ENCODE measurements at places on chromosomes 12 and 14.

DNA sequence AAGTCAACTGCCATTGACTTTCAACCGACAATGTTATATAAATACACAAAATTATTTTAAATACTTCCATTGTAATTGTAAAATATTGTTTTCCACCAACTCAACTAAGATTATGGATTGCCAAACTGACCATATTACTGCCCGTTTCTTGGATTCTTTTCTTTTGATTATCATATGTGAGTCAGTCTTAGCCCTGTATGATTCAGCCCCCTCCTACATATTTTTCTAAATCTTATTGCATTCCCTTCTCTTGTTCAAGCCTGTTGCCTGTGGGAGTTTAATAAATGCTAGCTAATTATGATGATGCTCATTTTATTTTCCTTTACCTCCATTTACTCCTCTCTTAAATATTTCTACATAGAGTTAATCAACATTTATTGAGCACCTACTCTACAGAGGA is 6.8 kb downstream of the RASSF9 start:
- no peak for DNase-seq

DNA sequence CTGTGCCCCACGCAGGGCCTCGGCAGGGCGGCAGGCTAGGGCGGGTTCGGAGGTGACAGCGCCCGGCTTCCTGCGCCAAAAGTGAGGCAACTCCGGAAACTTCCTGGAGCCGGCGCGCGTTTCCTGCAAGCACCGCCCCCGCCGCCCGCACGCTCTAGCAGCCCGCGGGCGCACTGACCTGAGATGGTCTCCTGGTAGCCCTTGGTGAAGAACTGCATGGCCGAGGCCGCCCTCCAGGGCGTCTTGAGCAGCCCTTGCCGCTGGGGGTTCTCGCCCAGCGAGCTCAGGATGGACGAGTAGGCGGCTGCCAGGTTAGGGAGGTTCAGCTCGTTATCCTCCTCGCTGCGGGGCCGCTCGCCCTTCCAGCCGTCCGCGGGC is 494 bp downstream of the GCH1 start:
- DNase-seq = peak; percentile 82

GRCh38 chr12:71607494-71608330 is 55.9 kb downstream of the ZFC3H1 start:
- no peak for DNase-seq

DNA sequence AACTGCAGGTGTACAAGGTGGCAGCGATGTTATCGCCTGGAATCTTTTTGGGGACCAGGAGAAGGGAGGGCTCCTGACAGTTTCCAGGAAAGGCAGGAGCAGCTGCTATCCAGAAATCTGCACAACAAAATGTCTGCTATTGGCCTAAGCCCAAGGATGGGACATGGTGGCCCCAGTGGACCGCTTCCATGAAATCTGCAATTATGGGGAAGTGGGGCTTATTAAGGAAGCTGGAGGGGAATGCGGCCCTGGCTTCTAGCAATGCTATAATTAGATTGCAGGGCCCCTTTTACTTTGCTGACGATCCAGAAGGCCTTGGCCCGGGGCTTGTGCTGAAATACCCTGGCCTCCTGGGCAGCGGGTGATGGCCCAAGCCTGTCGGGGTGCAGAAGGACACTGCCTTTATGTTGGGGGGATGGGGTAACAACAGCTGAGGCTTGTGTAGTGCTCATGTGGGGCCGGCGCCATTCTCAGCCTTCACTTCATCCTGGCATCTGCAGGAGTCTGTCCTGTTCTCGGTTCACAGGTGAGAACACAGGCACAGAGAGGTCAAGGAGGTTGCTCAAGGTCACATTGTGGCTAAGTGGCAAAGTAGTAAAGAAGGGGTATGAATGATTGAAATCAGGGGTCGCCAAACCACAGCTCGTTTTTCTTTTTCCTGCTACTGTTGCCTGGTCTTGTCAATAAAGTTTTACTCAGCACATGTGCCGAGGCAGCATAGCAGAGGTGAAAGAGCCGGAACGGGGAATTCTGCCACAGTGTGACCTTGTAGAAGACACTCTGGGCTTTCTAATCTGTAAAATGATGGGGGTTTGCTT is 153.5 kb downstream of the RBM19 start:
- DNase-seq = no peak

- DNase-seq = no peak
Measured at GRCh38 chr14:20179218-20179617, 11.5 kb upstream of the OR11G2 start.

GRCh38 chr12:61996717-61997116 is 263.5 kb upstream of the USP15 start:
- no peak for DNase-seq

DNA sequence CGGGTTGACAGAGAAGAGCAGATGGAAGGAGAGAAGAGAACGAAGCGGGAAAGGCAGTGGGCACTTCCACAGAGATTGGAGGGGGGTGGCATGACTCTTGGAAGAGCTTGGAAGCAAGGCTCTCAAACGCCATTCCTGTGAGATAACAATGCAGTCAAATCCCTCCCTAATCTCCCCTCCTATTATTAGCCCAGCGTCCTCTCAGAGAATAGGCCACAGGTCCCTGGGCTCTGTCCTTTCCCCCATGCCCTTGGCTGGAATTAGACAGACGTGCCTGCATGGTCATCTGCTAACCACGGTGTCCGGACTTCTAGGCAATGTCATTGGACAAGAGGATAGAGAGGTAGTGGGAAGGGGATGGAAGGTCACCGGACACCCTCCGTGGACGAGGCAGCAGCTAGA is 8.0 kb upstream of the MYH7 start:
- no peak for DNase-seq

- DNase-seq = no peak
Measured at GRCh38 chr12:38291160-38291559, 25.4 kb upstream of the ALG10B start.

- DNase-seq = no peak
Measured at GRCh38 chr12:49026101-49026500, 7.5 kb upstream of the PRKAG1 start.

GRCh38 chr12:25689996-25690501 is 137.0 kb upstream of the LMNTD1 start:
- no peak for DNase-seq

DNA sequence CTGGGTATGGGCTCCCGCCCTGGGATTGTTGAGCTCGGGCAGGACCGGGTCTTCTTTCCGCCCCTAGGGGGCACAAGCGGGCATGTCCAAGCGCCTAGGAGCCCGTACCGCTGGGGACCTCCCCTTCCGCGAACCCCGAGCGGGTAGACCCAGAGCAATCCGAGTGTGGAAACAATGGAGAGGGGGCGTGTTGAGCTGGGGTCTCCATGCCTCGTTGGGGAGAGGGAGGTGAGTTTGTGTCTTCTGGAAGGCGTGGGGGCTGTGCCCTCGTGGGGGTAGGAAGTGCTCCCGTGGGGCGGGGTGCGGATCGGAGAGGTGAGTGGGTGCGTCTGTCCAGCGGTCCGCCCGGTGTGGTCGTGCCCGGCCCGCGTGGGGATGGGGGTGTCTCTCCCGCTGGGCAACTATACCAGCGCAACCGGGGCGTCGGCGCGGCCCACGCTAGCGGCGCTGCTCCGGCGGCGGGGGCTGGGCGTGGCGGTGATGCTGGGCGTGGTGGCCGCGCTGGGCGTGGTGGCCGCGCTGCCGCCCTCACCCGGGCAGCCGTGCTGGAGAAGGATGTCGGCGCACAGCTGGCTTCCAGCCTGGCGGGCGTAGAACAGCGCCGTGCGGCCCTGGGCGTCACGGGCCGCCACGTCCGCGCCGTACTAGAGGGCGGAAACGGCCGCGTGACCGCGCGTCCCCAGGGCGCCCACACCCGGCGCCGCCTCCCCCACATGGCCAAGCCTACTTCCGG is 12.2 kb downstream of the AGAP2 start:
- DNase-seq = peak; percentile 88

- no peak for DNase-seq
Measured at GRCh38 chr12:92673756-92674155, 29.0 kb upstream of the PLEKHG7 start.

- no peak for DNase-seq
Measured at GRCh38 chr14:105629886-105630215, 103.5 kb downstream of the TMEM121 start.

GRCh38 chr14:96082420-96083300 is 43.5 kb downstream of the C14orf132 start:
- DNase-seq = no peak

DNA sequence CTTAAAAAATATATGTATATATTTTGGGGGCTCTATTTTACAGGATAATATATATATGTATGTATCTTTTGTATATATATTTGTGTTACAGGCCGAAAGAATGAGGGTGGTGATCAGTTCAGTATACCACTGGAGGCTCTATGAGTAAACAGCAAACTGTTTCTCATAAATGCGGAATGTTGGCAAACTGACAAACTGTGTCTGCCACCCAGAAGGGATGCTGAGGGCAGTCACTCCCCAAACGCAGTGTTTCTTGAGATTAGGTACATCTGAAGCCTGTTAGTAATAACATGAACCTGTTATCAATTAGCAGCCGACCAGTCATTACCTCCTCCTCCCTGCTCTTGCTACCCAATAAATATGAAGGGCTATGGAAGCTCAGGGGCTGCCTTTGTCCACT is 20.8 kb downstream of the TNFAIP2 start:
- no peak for DNase-seq

DNA sequence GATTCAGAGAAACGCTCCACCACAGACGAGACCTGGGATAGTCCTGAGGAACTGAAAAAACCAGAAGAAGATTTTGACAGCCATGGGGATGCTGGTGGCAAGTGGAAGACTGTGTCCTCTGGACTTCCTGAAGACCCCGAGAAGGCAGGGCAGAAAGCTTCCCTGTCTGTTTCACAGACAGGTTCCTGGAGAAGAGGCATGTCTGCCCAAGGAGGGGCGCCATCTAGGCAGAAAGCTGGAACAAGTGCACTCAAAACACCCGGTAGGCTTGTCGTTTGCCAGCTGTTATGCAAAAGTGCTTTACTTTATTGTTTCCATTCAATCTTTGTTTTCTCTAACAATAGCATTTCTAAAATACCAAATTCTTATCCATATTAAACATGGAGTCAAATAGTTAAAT is 287.3 kb downstream of the NAV3 start:
- DNase-seq = no peak

- DNase-seq = peak; percentile 29
Measured at GRCh38 chr12:131642101-131642540, 68.8 kb upstream of the SFSWAP start.

GRCh38 chr12:25958428-25959070 is at the start of gene RASSF8:
RASSF8 (plus strand) TSS chr12:25958682; CDS start chr12:26055344, 96,662 bp downstream.
- DNase-seq = peak; percentile 90

DNA sequence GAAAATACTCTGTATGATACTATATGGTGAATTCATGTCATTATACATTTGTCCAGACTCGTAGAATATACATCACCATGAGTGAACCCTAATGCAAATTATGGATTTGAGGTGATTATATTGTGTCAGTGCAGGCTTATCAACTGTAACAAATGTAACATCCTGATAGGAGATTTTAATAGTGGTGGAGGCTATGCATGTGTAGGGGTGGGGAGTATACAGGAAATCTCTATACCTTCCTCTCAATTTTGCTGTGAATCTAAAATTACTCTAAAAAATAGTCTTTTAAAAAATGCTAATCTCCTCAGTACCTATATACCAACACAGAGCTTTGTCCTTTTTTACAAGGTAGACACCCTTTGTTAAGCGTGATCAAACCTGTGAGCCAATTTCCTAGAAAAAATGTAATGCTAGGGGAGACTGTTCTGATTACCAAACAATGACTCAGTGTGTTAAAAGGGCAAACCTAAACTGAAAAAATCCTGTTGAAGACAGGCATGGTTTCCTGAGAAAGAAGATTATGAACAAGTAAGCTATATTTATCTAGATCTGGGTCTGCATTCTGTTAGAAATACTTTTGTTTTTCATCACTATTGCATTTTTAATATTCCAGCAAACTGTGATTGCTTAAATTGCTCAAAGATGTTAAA is 170.9 kb downstream of the DUSP6 start:
- DNase-seq = no peak

DNA sequence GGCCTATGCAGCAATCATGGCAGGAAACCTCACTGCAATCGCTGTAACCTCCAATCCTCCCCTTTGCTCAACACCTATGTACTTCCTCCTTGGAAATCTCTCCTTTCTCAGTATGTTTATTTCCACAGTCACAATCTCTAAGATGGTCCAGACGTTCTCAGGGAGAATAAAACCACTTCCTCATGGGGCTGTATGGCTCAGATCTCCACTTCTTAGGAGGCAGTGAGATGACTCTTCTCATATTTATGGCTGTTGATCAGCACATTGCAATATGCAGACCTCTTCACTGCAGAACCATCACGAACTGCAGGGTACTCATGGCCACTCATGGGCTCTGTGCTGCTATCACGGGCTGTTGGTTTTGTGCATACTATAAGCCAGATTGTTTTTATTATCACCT is 17.1 kb upstream of the OR4K17 start:
- DNase-seq = no peak

- DNase-seq = peak; percentile 64
Measured at GRCh38 chr12:43882578-43883178, 46.8 kb downstream of the TMEM117 start.

DNA sequence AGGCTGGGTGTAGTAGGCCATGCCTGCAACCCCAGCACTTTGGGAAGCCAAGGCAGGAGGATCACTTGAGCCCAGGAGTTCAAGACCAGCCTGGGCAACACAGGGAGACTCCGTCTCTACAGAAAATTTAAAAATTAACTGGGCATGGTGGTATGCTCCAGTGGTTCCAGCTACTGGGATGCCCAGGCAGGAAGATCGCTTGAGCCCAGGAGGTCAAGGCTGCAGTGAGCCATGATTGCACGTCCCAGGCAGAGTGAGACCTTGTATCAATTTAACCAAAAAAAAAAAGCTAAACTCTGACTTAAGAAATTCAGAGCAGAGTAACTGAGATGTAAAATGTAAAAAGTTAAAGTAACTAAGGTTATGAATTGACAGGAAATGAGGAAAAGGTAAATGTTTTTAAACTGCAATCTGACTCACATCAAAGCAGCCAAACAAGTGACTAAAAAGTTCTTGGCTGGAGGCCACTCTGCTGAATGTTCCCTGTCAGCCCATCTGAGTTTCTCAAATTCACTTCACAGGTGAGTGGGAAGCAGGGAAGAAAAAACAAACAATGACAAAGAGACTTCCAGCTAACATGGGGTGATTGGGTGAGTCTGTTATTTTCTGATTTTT is 21.3 kb downstream of the PRKD1 start:
- DNase-seq = no peak

GRCh38 chr12:87820524-87821202 is 208.5 kb downstream of the C12orf50 start:
- peak; percentile 1 for DNase-seq

- DNase-seq = peak; percentile 91
Measured at GRCh38 chr12:111599453-111600204, 514 bp upstream of the ATXN2 start.

All from SW480 (cell line).